Stimulated activated naive CD4-positive, alpha-beta T cell (primary cell): ENCODE measurements at places on chromosomes 4 and X.

DNA sequence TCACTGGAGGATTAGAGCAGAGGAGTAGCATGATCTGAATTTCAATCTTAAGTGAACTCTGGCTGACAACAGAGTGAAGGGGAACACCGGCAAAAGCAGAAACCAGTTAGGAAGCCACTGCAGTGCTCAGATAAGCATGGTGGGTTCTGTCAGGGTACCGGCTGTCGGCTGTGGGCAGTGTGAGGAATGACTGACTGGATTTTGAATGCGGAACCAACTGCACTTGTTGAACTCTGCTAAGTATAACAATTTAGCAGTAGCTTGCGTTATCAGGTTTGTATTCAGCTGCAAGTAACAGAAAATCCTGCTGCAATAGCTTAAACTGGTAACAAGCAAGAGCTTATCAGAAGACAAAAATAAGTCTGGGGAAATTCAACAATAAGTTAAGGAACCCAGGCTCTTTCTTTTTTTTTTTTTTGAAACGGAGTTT is 5.2 kb downstream of the HTT start:
- DNase-seq, result no peak

DNA sequence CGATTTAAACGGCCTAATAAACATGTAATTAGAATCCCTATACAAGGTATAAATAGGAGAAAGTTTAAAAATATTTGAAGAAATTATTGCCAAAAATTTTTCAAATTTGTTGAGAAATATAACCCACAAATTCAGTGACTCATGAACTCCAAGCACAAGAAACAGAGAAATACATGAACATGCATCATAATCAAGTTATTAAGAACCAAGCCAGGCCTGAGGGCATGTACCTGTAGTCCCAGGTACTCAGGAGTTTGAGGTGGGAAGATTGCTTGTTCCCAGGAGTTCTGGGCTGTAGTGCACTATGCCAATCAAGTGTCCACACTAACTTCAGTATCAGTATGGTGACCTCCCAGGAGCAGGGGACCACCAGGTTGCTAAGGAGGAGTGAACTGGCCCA is 341.9 kb downstream of the CAMK2D start:
- no peak for DNase-seq

- DNase-seq, result no peak
Measured at GRCh38 chr4:135256111-135256510, 1054.5 kb upstream of the PABPC4L start.

- DNase-seq, result no peak
Measured at GRCh38 chrX:154383359-154384283, 4.5 kb downstream of the EMD start.

- no peak for DNase-seq
Measured at GRCh38 chrX:33160273-33160672, 51.1 kb downstream of the DMD start.

- no peak for DNase-seq
Measured at GRCh38 chr4:104756837-104757236, 262.1 kb upstream of the CXXC4 start.
